ENCODE measurements at places on chromosomes 3 and 15.
A peak's percentile ranks its signal among the peaks of the same experiment; 100 is the strongest.

DNA sequence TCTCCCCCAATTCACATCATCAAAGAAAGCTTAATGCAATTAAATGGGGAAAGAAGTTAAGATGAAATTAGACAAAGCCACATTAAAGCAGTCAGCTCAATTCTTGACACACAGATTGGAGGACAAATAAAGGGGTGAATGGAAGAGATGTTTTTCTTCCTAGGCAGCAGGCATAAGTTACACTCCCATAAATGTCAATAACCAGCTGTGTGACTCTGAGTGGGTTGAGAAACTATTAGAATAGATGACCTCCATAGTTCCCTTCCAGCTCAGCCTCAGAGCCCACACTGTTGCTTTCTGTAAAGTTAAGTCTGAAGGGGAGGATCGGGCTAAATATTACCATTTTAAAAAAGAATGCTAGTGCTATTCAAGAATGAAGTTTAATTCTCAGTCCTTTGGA is 71.0 kb downstream of the THBS1 start:
- DNase-seq, result no peak

GRCh38 chr15:79539401-79539800 is 107.3 kb downstream of the MINAR1 start:
- DNase-seq, result no peak

- DNase-seq, result no peak
Measured at GRCh38 chr3:37024820-37025405, 31.6 kb downstream of the MLH1 start.

GRCh38 chr3:7978087-7978422 is 523.6 kb upstream of the LMCD1 start:
- DNase-seq, result no peak

DNA sequence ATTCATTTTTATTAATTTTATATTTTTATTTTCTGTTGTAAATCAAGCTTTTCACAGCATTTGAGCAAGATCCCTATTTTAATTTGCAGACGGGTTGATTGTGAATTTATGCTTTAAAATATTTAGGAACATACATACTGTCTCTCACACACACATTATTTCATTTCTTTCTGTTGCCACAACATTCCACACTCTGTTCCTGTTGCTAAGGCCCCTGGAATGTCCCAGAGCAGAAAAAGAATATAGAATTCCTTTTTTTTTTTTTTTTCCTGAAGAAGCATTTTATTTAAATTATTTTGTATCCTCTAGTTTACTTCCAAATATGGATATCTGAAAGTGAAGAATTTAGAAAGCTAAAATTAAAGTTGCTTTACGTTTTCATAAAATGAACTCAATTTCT is 36.8 kb upstream of the SCAANT1 start:
- DNase-seq, result peak; percentile 65

DNA sequence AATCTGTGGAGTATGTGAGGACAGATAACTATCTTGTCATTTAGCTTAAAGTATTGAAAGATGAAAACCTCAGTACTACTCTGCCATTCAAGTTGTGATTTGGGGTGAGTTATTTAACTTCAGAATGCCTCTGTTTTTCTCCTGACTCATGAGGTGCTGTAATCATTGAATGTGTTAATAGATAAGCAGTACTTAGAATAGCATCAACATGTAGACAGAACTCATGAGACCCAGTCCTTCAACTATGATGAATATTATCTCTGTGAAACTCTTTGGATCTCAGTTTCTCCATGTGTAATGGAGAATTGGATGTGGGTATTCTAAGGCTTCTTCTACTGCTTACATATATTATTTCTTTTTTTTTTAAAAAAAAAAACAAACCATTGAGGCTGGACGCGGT is 431.4 kb downstream of the GRM7 start:
- no peak for DNase-seq

GRCh38 chr3:106962993-106963392 is 414.2 kb upstream of the CCDC54 start:
- no peak for DNase-seq

GRCh38 chr3:126147932-126148683 is 32.3 kb downstream of the ALDH1L1 start:
- DNase-seq, result no peak

DNA sequence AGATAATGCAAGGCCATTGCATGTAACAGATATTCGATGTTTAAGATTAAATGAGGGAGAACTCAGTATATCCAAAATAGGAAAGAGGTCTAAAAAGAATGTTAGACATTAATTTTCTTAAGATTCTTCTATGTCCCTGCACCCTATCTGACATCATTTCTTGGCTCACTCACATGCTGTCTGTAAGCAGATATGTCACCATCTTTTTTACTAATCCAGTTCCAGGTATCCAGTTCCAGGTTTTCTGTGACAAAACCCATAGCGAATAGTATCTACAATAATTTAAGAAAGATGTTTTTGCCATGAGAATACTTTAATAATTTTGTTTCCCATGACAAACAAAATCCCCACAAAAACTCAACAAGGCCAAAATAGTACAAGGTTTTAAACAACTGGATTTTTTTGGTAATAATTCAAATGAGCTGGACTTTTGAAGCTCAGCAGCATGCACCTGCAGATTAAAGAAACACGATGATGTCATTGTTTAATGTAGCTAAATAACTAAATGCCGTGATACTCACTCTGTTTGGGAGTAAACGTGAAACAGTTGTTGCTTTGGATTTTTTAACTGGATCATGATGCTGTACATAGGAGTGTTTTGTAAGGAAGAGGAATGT is 867.6 kb downstream of the EPHA3 start:
- DNase-seq, result no peak

- no peak for DNase-seq
Measured at GRCh38 chr3:170600005-170600624, 14.2 kb upstream of the SLC7A14 start.

DNA sequence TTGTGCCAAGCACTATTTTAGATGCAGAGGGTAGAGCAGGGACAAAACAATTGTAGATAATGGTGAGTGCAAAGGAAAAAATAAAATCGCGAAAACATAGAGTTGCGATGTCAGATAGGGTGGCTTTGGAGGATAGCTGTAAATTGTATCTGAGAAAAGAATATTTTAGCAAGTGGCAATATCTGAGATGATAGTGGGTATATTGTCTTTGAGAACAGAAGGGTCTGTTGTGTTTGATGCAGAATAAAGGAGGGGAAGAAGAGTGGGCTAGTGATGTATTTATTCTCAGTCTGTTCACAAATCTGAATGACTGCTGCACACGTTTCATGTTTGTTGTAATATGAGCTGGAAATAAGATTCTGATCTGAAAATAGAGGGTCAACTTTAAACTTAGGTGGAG is 396.8 kb downstream of the CADM2 start:
- DNase-seq, result no peak

GRCh38 chr3:16203031-16203430 is 28.6 kb downstream of the GALNT15 start:
- peak; percentile 77 for DNase-seq

- peak; percentile 85 for DNase-seq
Measured at GRCh38 chr15:81000624-81001151, at the start of gene TLNRD1. TLNRD1 (plus strand) TSS chr15:81000923; CDS start chr15:81002272, 1,349 bp downstream.

- no peak for DNase-seq
Measured at GRCh38 chr15:64634027-64634426, 141.4 kb downstream of the RBPMS2 start.

GRCh38 chr3:64530434-64531049 is 157.3 kb downstream of the ADAMTS9 start:
- DNase-seq, result peak; percentile 58

- no peak for DNase-seq
Measured at GRCh38 chr3:190768891-190769290, 93.6 kb downstream of the GMNC start.

DNA sequence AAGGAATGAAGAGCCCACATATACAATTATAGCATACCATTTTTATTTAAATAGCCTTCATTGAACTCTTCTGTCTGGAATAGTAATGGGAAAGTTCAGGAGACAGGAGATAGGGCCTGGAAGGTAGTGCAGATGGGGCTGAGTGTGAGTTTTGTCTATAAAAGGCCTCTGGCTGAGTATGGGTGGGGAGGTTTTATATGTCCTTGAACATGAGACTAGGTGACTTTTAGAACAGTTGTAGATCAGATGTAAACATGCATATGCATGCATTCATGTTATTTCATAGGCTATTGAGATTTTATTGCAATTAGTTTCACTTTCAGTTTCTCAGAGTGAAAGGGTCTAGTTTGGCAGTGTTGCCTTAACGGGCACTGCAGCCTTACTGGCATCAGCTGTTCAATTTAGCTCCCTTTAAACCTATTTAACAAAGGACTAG is 27.1 kb downstream of the CGGBP1 start:
- no peak for DNase-seq

GRCh38 chr3:161171639-161172552 is 49.2 kb upstream of the NMD3 start:
- no peak for DNase-seq

DNA sequence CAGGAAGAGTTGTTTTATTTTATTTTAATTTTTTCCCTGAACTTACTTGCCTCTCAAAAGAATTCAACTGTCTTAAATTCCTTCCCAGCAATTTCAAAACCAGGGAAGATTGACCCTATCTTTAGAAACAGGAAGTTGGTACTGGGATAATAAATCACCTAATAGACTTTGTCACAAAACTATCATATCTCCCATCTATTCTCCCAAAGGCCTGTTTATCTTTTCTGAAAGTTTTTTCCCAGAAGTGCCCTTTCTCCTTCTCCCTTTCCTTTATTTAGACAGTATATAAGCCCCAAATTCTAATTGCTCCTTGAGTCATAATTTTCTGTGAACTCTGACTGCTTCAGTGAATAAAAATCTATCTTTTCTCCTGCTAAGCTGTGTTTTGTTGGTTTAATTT is 2.9 kb upstream of the RNF7 start:
- DNase-seq, result peak; percentile 7

- DNase-seq, result no peak
Measured at GRCh38 chr3:36362973-36363372, 17.3 kb upstream of the STAC start.

- no peak for DNase-seq
Measured at GRCh38 chr3:28978092-28978491, 302.8 kb upstream of the RBMS3 start.

- no peak for DNase-seq
Measured at GRCh38 chr15:69591905-69592508, 139.4 kb downstream of the RPLP1 start.

DNA sequence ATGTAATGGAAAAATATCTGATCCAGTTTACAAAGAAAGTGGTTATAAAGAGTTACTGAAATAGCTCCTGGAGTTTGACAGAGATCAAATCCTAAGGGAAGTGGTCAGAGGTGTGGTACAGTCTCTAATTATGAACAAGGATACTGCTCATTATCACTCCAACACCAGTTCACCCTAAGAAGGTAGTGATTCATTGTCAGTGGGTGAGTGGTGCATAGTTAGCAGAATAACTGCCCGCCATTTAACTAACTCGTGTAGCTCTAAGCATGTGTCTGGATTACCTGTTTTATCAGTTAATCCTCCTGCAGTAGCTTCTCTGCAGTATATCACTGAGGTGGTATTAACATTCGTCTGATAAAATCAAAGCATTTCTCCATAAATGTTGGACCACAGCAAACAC is 700.1 kb downstream of the NLGN1 start:
- DNase-seq, result no peak

DNA sequence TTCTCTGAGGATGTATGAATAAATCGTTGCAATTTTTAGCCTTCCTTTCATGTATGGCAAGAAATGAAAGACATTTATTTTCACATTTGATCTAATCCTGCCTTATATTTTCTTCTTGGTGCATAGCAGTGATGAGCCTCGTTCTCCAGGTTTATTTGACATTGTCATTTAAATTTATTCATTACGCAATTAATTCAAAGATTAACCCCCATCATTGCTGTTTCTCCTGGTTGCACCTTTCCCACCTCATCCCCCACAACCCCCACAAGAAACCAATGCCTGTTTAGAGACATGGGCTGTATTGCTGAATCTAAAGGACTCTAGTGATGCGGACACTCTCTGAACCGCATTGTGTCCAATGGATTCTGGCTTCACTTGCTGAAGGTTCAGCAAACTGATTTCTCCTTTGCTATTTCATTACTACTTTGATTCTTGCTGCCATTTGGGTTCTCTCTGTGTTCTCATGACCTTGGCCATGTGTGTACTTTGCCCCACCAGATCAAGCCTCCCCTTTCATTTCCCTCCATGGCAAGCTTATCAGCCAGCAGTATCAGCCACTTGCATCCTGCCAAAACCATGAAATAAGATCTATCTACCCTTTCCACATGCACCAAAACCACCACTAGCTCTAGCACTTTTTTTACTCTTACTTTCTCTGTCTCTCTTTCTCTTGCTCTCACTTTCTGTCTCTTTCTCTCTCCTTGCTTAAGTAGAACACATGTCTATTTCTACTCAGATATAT is 382.7 kb downstream of the GBE1 start:
- no peak for DNase-seq

DNA sequence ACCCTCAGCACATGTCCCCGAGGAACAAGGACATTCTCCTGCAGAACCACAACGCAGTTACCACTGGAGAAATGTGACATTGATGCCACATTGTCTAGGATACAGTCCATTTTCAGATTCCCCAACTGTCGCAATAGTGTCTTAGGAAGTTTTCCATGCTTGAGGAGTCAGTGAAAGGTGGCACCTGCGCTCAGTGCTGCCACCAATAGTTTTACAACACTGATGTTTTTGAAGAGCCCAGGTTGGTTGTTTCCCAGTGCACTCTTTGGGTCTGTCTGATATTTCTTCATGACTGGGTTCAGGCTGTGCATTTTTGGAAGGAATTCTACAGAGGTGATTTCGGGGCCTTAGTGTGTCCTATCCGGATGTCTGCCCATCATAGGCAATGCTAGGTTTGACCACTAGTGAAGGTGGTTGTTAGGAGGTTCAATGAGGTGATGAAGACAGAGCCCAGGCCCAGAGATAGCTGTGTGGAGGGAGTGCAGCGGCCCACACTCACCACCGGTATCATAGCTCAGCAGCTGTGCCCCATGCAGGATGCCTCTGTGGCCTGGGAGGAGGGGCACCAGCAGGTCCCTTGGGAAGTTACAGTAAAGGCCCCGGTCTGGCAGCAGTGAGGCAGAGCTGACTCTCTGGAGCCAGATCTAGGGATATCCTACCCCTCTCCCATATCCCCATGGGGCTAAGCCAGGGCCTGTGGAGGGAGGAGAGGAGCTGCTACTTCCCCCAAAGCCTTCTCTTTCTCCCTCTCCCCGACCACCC is 96.6 kb downstream of the DNAJB8 start:
- DNase-seq, result no peak

DNA sequence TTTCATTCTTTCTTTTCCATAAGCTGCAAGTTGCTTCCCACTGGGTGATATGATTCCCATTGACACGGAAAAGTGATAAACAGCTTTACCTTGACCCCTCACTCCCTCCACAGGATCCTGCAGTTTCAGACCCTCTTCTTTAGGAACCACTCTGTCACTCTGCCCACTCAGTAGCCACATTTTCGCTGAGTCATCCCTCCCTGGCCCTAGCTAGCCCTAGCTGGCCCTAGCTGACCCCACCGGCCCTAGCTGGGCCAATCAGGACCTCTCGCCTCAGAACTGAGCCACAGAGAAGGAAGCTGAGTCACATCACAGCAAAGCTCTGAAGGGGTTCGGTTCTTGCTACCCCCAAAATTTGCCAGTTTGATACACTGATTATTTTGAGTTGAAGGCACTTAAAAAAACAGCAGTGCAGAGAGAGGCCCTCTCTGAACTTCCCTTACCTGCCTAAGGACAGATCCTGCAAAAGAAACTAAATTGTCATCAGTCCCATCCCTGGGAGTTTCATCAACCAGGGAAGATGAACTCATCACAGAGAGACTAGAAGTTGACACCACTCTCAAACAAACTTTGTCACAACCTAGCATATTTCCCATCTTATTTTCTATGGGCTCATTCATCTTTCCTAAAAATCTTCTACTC is 233.5 kb upstream of the PROK2 start:
- no peak for DNase-seq

Measured in HFFc6 (cell line).